ENCODE measurements at places on chromosomes 6 and 20.

DNA sequence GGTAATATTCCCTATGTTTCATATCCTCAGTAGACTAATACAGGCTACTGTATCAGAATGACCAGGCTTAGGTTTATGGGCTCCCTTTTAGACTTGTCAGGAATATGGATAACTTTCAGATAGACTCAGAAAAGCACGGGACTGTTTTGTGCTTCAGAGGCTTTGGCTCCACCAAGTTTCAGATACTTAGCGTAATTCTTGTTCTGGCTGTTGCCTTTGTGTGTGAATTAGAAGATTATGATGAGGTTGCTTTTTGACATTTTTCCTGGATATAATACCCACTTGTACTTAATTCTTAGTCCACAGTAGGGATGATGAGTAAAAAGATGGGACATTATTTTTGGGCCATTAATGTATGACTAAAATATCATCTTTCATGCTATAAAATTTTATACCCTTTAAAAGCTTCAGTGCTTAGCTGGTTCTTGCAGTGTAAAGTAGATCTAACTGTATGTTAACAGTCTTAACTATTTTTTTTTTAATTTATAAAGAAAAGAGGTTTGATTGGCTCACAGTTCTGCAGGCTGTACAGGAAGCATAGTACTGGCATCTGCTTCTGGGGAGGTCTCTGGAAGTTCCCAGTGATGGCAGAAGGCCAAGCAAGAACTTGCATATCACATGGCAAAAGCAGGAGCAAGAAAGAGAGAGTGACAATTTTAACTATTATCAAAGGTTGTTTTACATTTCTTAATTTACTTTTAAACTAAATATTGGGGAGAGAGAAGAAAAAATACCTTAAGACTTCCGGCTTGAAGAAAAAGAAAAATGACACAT, 120.7 kb downstream of the ZFAND3 start:
- DNase-seq = no peak

DNA sequence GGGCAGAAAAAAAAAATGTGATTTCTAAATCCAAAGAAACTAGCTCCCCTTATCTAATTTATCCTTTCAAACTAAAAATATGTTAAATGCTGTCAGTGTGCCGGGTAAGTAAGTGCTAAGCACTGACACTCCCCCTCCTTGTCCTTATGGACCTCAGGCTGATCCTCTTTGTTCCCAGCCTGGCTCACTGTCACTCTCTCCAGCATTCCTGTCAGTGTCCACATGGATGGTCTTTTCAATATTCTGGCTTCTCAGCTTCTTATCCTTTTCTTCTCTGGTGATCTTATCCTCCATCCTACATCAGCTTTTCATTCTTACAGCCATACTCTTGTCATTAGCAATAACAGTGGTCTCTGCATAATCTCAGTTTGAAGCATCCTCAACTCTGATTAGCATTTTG, 55.0 kb downstream of the BCKDHB start:
- no peak for DNase-seq

GRCh38 chr6:150652848-150653613, 53.3 kb downstream of the PLEKHG1 start:
- DNase-seq = no peak

GRCh38 chr20:1017677-1018076, 15.6 kb upstream of the RSPO4 start:
- DNase-seq = no peak

- no peak for DNase-seq
Measured at GRCh38 chr6:157246048-157246630, 77.2 kb downstream of the TMEM242 start.
